Neural crest cell (in vitro differentiated cells): ENCODE measurements at places on chromosomes 4 and X.

GRCh38 chrX:18354369-18355223 lies at the start of gene SCML2:
Gene SCML2, minus strand, starts transcription at chrX:18354688. Its CDS starts 20,617 bp downstream, at chrX:18334071.
- H3K4me1 ChIP-seq: peaks cover 15% of the 10 kb centered on the region
- H3K36me3 ChIP-seq: no peaks in the 10 kb centered on the region
- peaks cover 38% of the 10 kb centered on the region for H3K27me3 ChIP-seq
- DNase-seq: peak; percentile 41
- H3K27ac ChIP-seq: peak within 1 kb of the TSS; percentile 43

GRCh38 chr4:153243468-153243867 lies 39.2 kb downstream of the TRIM2 start:
- no peaks in the 10 kb centered on the region for H3K27me3 ChIP-seq
- DNase-seq: no peak
- H3K27ac ChIP-seq: no peak overlapping the region
- H3K4me1 ChIP-seq: peaks cover 65% of the 10 kb centered on the region

- DNase-seq: no peak
- peaks cover 4% of the 10 kb centered on the region for H3K36me3 ChIP-seq
- H3K27ac ChIP-seq: no peak overlapping the region
- no peaks in the 10 kb centered on the region for H3K27me3 ChIP-seq
- H3K4me3 ChIP-seq: no peak overlapping the region
Observed at GRCh38 chrX:47170861-47171692, 22.6 kb upstream of the UBA1 start.

DNA sequence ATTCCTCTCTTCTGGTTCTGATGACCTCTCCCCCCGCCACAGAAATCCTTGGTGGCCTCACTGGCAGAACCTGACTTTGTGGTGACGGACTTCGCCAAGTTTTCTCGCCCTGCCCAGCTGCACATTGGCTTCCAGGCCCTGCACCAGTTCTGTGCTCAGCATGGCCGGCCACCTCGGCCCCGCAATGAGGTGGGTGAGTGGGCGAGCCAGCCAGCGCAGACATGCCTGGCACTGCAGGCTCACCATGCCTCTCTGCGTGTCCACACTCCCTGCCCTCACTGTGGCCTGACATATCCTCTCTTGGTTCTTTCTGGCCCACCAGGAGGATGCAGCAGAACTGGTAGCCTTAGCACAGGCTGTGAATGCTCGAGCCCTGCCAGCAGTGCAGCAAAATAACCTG lies 8.7 kb downstream of the UBA1 start:
- no peaks in the 10 kb centered on the region for H3K27me3 ChIP-seq
- H3K4me1 ChIP-seq: peaks cover 16% of the 10 kb centered on the region
- no peak overlapping the region for H3K4me3 ChIP-seq
- DNase-seq: no peak
- peak overlapping the region; percentile 71 for H3K27ac ChIP-seq

DNA sequence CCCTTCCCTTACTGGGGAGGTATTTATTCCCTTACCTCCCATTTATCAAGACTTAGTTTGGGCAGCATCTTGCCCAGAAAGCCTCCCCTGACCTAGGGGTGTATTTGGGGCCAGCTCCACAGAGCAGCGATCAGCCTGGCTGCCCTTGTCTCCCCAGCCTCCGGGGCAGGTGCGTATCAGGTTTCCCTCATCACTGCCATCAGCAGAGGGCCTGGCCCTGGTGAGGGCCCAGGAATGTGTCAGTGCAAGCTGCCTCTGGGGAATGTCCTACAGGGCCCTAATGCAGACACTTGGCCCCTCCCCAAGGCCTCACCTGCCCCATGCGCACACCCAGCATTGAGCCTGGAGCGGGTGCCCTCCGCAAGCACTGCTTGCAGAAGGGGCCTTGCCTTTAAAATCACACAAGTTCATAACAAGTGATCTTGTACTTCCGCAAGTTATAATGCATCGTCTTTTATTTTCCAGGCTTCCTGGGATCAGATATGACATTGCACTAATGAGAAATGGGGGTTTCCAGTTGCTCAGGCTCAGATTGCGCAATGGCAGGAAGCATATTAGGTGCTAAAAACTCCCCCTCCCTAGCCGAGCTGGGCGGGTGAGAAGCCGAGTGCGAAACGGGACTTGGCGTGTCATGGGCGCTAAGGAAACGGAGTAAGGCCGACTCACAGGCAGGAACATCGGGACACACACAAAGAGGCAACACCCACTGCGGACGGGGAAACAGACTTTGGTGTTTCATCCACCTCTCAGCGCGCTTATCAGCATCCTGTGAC lies 25.4 kb upstream of the AFAP1 start:
- peaks cover 50% of the 10 kb centered on the region for H3K4me1 ChIP-seq
- no peak overlapping the region for H3K4me3 ChIP-seq
- H3K27ac ChIP-seq: peak overlapping the region; percentile 71

GRCh38 chrX:16558489-16558888 lies 91.5 kb upstream of the S100G start:
- H3K4me3 ChIP-seq: no peak overlapping the region
- H3K4me1 ChIP-seq: no peaks in the 10 kb centered on the region
- no peaks in the 10 kb centered on the region for H3K27me3 ChIP-seq

- H3K27ac ChIP-seq: no peak overlapping the region
- no peaks in the 10 kb centered on the region for H3K27me3 ChIP-seq
- peaks cover 2% of the 10 kb centered on the region for H3K36me3 ChIP-seq
- no peak overlapping the region for H3K4me3 ChIP-seq
- no peaks in the 10 kb centered on the region for H3K4me1 ChIP-seq
- no peak for DNase-seq
Observed at GRCh38 chr4:169745291-169745690, 12.5 kb downstream of the HPF1 start.

DNA sequence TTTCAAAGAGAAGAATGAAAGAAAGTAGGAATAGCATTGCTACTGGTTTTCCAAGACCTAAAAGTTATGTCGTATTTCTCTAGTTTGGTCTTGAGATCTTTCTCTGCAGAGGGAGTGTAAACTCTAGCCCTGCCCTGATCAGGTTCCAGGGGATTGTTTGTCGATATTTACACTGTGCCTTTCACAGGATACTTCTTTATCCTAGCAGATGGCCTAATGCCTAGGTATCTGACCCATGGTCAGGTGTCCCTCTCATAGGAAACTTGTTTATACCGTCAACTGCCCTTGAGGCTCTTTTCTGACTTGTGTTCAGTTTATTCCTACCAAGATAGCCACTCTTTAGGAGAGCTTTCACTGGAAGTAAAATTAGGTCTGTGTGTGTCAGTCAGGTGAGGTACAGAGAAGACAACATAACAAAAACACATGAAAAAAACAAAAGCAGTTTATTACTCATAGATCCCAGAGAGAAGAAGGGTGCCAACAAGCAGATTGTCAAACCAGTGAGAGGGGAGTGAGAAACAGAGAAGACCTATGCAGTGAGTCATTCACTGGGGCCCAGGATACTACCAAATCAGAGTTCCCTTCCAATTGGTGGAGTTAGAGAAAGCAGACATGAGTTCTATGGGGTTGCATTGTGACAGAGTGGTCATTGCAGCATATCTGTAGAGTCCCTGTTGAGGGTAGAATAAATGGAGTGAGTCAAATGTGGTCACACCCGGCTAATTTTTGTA lies 40.6 kb upstream of the THOC2 start:
- no peak overlapping the region for H3K27ac ChIP-seq
- H3K36me3 ChIP-seq: no peaks in the 10 kb centered on the region
- H3K27me3 ChIP-seq: no peaks in the 10 kb centered on the region
